ENCODE measurements at places on chromosomes 12 and 14.

- no peak for DNase-seq
Observed at GRCh38 chr14:58992935-58993334, 195.5 kb upstream of the DAAM1 start.

- no peak for DNase-seq
Observed at GRCh38 chr14:91227183-91227628, 17.3 kb downstream of the GPR68 start.

- DNase-seq = no peak
Observed at GRCh38 chr12:59650588-59651228, 54.9 kb downstream of the SLC16A7 start.

DNA sequence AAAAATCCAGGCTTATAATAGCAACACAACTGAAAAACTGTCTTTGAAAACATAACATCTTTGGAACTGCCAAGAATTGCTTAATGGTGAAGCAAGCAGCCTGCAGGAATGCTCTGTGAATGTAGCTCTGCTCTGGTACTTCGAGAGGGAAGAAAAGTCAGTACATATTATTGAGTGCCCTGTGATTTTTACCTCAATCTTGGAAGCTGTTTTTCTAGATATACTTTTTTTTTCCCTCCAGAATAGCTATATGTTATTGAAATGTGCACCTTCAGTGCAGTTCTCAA lies 508.1 kb downstream of the PCNX1 start:
- DNase-seq = no peak

DNA sequence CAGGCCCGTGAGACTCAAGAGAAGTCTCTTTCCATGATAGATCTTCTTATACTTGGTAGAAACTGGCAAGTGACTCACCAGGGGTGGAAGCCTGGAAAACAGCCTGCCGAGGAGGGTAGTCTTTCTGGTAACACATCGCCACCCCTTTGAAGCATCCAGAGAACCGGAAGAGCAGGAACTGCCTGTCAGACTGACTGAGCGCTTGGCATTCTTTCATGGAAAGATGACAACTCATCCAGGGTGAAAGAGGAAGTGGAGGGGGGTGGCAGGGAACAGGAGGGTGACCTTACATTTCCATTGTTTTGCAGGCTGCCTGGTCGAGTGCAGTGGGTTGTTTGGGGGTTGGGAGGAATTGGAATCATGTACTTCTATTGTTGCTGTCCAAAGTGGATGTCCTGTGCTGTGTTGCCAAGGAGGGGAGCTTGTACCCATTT lies 34.5 kb downstream of the PRKCH start:
- DNase-seq = no peak

GRCh38 chr12:12901158-12901791 lies 9.9 kb downstream of the GPRC5A start:
- no peak for DNase-seq

DNA sequence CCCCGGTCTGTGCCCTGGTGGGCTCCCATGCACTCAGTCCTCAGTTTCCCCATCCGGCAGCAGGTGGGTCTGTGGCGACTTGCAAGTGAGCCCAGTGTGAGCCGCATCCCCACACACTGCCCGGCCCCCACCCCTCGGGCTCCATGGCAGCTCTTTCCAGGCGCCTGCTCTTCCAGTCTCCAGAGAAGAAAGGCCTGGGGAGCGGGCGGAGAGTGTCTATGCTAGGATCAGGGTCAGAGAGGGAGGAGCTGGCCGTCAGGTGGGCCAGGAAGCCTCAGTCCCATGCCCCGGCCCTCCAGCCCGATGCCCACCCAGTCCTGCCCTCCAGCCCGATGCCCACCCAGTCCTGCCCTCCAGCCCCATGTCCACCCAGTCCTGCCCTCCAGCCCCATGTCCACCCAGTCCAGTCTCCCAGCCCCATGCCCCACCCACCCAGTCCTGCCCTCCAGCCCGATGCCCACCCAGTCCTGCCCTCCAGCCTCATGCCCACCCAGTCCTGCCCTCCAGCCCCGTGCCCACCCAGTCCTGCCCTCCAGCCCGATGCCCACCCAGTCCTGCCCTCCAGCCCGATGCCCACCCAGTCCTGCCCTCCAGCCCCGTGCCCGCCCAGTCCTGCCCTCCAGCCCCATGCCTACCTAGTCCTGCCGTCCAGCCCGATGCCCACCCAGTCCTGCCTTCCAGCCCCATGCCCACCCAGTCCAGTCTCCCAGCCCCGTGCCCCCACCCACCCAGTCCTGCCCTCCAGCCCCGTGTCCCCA lies 49.2 kb downstream of the FBRSL1 start:
- DNase-seq = no peak

GRCh38 chr12:97538705-97539104 lies 76.1 kb downstream of the RMST start:
- DNase-seq = no peak

- DNase-seq = peak; percentile 95
Observed at GRCh38 chr12:19273482-19274330, 144.2 kb downstream of the PLEKHA5 start.

- DNase-seq = no peak
Observed at GRCh38 chr14:93379831-93380230, 32.8 kb downstream of the COX8C start.

DNA sequence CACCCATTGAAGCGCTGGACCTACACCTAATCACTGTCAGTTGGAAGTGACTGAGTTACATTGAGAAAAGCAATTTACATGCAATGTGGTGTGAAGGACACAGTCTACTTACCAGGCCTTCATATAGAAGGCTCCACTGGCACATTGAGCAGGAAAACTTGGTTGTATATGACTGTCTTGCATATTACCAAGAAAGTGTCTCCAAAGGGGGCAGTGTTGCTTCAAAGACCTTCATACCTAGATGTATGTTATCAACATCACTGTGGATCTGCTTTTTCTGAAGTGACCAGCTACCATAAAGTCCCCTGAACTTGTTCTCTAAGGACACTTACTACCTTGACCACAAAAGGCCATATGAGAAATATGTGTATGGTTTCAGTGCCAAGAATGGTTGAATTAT lies 64.1 kb downstream of the NELL2 start:
- no peak for DNase-seq

DNA sequence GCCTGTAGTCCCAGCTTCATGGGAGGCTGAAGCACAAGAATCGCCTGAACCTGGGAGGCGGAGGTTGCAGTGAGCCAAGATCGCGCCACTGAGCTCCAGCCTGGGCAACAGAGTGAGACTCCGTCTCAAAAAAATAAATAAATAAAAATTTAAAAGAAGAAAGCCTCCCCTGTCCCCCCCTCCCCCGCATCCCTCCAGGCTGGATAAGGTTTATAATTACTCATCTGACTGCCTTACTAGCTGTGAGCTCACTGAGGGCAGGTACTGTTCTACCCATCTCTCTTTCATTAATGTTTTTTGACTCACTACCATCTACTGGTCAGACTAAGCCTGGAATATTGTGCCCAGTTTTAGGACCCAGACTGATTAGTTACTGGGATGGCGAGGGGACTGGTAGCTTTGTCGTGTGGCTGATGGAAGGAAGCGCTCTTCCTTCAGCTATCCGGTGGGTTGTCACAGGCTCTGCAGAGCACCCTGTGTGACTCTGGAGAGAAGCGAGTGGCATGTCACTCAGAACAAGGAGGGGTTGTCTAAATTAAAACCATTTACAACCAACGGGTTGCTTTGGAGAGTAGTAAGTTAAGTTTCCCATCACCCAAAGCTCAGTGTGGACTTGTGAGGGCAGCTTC lies 16.9 kb downstream of the EVL start:
- DNase-seq = no peak

GRCh38 chr14:93033983-93034670 lies 81.6 kb downstream of the ITPK1 start:
- no peak for DNase-seq

DNA sequence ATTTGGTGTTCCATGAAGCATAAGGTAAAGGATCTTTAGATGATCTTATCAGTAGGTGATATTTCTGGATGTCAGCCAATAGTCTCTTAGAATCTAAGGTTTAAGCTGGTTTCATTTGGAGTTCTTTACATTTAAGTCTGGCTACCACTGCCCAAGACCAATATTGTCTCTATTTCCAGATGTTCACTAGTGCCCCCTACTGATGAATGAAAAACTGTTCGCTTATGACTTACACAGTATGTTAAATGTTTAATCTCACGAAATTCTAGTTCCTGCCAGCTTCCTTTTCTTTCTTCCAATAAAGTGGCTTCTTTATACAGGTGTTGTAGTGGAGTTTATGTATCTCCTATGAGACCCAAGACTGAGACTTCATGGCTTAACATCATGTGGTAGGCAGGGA lies 31.8 kb upstream of the MIS18BP1 start:
- no peak for DNase-seq

DNA sequence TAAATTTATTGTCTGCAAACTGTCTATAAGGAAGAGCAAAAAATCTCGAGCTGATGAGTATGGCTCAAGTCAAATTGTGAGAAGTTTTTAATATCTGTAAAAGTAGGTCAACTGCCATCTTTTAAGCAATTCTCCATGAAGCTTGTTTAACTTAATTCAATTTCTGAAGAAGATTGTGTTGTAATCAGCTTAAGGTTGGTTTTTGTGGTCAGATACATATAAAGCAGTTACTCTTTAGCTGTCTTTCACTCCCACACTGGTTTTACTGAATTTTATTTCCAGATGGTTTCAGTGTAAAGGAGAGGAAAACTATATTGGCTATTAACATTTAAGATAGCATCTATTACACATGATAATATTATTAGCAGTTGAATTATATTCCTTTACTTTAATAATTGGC lies 1165.1 kb downstream of the SLC16A7 start:
- DNase-seq = no peak

DNA sequence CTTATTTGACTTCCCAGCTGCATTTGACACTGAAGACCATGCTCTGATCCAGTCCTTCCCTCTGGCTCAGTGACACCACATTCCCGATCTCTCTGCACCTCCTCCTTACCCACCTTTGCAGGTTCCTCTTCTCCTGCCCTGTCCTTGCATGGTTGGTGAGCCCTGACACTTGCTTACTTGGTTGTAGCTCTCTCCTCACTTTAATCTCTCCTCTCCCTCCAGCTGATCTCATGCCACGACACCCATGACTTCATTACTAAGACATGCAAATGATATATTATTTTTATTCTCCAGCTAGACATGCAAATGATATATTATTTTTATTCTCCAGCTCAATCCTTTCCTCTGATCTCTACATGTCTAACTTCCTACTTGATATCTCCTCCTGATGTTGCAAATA lies at the start of gene SERPINA9:
SERPINA9 (minus strand) TSS at position 175 of the 400 bp plus-strand sequence. CDS start 6,357 bp downstream, outside the sequence.
- DNase-seq = no peak

DNA sequence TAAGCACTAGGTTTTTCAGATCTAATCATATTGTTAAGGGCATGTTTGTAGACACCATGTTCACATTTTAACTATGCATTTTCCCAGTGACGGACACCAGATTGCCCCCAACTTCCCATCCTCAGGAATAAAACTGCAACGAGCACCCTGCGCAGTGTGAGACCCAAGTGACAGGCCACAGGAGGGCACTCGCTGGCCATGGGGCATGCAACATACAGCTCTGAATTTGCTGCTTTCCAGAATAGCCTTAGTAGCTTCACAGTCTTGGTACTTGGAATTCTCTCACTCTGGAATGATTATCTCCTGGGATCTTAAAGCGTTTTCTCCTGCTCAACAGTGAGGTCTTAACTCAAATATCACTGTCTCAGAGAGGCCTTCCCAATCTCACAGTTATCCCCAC lies 972 bp upstream of the DDX47 start:
- no peak for DNase-seq

- DNase-seq = no peak
Observed at GRCh38 chr12:9634969-9635754, 27.4 kb upstream of the KLRB1 start.
